ENCODE measurements at places on chromosomes 5 and 9.

DNA sequence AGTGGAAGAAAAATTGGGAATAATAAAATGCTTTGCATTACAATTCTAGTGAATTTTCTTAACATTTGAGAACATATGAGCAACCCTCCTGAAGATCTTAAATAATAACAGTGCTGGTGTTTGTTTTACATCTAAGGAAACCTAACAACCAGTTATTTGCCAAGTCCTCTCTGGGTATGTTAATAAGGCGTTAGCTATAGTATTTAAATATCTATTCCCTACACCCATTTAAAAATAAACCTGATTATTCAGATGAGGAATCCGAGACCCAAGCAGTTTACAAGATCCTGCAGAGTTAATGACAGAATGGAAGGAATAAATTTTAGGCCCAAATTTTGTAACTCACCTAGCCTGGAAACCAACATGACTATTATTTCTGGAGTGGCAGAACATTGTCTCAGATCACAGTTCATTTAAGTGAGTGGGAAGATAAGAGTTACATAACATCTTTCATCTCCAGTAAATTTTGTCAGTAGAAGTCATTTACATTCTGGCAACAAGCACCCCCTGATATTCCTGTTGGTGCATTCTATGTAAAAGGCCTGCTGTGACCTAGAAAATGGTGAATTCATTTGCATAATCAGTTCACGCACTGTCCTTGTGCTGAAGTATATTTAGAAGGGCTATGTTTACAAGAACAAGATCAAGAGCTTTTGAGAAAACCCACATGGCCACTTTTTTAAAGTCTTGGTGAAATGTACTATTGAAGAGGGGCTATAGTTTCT, 148.2 kb downstream of the COX7C start:
- DNase-seq = no peak

DNA sequence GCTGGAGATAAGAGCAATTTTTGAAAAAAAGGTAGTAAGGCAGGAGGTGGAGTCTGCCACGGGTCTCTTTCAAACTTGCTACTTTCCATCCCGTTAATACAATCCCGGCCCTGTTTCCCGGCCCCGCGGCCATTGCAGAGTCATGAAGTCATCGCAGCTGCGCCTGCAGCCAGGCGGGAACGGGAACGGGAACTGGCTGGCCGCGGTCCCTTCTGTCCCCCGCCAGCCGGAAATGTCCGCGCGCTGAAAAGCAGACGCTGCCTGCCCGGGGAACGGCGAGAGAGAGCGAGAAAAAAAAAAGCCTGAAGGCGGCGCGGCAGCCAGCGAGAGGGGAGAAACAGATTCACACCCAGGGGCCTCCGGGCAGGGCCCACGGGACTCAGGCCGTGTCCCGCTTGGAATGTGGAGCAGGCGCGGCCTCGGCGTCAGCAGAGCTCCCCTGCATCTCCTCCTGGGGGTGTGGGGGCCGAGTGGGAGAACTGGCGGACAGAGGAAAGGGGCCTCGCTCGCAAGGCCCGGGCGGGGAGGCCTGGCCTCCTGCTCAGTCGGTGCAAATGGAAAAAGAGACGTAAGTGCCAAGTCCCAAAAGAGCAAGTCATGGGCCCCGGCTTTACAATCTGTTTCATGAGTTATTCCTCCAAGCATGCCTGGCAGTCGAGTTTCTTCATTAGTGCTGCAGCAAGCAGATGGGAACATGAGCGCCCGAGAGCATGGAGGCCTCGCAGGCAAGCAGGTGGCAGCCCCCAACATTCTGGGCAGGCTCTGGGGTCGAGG, 201.2 kb upstream of the GAS1 start:
- no peak for DNase-seq

DNA sequence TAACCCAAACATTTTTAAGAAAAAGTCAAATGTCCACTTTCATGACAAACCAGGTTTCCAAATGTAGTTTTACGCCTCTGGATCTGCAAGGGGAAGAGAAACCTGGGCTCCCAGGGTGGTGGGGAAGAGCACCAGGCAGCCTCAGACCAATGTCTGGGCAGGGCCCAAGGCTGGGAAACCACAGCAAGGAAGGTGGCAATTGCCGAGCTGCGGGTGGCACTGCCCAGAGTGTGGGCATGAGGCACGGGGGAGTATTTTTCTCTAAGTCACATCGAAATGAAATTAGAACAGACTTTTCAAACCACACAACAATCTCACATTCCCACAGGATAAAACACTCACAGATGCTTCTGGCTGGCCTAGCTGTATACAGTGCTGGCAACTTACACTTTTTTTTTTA, 32.6 kb upstream of the RASGEF1C start:
- no peak for DNase-seq

DNA sequence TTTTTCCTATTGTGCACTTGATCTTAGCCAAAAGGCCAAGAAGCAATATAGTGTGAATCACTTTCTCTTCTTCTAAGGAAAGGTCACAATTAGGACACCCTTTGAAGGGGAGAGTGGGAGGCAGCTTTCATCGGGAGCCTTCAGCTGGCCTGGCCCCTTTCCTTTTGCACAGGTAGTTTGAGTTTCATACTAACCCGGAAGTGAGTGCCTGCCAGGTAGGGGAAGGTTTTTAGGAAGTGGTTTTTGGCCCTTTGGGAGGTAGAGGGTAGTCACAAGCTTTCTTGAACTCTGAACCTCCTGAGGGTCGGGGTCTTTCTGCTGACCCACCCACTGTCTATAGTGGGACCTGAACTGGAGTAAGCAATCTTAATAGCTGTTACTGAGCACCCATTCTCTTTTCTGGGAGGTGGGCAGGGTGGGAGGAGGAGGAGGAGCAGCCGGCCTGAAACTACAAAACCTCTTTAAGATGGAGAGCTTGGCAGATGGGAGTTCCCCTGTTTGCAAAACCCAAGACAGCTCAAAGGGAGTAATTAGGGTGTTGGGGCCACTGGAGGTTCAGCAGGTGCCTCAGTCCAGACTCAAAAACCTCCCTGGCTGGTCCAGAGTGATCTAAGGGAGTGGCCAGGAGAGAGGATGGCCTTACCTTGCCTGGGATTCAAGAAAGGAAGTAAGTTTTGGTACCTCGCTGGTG, 6.0 kb downstream of the LARP1 start:
- no peak for DNase-seq

DNA sequence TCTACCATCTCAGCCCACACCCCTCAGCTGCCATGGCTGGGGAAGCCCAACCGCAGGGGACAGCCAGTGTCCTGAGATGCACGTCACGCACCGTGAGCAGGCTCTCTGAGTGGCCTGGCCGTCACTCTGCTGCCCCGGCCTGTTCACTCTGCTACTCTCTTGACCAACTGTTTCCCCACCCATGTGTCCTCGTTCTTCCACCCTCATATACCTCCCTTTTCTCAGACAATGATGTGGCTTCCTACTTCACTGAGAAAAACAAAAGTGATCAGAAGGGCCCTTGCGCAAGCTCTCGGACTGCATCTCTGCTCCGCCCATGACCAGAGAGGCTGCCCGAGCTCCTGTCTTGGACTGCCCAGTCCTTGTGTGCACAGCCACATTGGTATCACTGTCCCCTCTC, 47.6 kb downstream of the OTULIN start:
- DNase-seq = no peak

- no peak for DNase-seq
These were observed 196.5 kb downstream of the GADD45G start for GRCh38 chr9:89801341-89801740.

DNA sequence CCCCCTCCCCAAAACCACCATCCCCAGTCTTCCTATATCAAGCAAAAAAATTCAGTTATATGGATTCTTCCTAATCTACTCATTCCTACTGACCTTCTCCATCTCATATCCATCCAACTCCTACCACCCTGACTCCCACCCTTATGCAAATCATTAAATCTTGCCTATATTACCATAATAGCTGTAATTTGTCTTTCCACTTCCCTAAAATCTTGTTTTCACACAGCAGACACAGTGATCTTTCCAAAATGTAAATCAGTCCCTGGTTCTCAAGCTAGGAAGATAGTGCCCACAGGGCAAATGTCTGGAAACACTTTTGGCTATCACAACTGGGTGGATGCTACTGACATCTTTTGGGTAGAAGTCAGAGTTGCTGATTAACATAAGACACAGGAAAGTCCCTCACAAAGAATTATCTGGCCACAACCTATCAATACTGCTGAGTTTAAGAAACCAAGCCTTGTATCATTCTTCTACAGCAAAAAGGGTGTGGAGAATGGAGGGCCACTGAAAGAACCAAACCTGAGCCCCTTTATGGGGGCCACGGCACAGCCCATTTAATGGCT, 1.4 kb downstream of the SRA1 start:
- DNase-seq = no peak

- no peak for DNase-seq
These were observed 541.7 kb downstream of the SPOCK1 start for GRCh38 chr5:136957428-136957827.

DNA sequence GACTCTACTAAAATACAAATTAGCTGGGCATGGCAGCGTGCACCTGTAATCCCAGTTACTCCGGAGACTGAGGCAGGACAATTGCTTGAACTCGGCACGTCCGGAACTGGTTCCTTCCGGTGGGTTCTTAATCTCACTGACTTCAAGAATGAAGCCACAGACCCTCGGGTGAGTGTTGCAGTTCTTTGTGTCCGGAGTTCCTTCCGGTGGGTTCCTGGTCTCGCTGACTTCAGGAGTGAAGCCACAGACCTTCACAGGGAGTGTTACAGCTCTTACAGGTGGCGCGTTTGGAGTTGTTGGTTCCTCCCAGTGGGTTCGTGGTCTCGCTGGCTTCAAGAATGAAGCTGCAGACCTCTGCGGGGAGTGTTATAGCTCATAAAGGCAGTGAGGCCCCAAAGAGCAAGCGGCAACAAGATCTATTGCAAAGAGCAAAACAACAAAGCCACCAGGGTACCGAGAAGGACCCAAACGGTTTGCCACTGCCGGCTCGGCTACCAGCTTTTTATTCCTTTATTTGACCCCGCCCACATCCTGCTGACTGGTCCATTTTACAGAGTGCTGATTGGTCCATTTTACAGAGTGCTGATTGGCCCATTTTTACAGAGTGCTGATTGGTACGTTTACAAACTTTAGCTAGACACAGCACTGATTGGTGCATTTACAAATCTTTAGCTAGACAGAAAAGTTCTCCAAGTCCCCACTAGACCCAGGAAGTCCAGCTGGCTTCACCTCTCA, 28.6 kb upstream of the SLC6A19 start:
- no peak for DNase-seq

DNA sequence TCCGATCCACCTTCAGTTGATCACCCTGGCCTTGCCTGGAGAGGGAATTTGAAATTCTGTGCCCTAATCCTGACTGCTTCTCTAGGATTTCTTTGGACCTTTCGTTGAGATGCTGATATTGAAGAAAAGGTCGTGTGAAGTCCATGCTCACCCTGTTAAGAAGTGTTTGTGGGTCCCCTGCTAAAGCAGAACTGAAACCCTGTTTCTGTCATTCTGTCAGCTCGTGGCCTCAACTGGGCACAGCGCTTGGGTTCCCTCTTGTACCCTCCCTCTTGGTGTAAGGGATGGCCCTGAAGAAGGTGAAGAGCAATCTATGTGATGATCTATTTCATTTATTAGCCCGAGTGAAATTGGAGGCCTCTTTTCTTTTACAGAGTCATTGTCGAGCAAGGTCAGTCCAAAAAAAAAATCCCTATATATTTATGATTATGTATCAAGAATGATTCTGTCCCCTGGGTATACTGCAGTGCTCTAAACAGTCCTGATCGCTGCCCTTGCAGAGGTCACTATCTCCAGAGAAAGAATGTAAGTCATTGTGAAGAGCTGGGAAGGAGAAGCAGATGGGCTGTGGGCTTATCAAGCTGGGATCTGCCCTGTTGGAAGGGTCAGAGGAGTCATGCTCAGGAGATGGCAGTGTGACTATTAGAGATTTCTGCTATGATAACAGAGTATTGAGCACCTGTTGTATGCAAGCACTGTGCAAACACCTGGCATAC, 56.1 kb downstream of the WWC1 start:
- DNase-seq = no peak

DNA sequence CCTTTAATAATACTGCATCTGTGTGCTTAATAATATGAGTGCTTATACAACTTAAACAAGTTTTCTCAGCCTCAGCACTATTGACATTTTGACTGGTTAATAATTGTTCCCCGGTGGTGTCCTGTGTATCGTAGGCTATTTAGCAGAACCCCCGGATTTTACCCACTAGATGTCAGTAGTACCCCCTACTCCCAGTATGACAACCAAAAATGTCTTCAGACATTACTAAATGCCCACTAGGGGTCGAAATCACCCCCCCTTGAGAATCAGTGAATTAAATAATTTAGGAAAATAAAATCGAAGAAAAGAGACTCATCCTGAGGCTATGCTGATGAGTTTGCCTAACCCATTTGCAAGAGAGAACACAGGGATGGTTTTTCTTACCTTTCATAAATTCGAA, 166.3 kb downstream of the ATP10B start:
- DNase-seq = no peak

DNA sequence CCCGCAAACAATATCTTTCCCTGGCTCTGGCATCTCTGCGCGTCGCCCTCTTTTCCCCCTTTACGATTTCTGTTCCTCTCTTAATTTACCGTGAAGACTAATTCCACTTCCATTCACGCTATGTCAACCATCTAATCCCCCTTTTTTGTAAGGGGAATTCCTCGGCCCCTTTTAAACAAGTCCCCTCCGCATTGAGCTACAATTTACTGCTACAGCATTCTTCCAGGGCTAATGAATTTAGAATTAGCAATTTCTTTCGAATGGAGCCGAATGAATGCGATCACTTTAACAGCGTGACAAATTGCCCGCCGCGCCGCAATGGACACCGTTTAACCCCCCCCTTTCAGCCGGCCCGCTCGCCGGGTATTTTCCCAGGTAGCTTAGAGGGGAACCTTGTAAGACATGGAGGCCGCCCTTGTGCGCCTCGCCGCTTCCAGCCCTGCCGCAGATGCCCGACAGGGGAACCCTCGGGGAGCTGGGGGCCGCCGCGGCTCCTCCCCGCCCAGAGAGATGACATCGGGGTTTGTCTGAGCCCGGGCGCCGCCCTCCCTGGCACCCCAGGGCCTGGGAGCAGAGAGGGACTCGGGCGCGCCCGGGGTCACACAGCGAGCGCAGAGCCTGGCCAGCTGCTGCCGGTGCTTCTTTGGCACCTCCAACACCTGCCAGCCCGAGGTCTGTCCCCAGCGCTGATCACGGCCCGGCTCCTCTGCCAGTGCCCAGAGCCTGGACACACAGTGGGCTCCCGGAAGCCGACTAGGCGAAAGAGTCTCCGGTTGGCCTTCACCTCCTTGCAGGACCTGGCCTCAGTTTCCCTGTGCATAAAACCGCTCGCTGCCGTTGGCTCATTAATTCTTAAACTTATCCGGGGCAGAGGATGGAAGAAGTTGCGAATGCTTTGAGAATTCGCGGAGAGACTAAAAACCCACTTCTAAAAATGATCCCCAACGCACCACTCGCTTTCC, 1.3 kb downstream of the PRDM12 start:
- DNase-seq = no peak

GRCh38 chr9:74729136-74729695, 158.5 kb downstream of the TRPM6 start:
- DNase-seq = no peak

DNA sequence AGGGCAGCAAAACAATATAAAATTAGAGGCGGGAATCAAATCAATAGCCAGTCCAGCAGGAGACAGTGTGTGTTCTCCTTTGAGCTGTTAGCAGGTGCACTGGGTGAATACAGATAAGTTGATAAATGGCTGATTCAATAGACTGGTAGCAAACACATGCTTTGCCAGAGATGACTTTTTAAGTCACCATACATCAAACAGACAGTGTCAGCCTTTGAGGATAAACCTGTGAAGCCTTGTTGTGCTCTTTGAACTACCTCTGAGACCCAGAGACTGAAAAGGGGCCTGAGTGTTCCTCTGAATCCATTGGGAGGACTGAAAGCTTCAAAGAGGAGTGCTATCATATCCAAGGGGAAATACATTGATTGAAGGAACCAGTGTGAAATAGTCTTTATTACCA, 301.9 kb downstream of the RASEF start:
- no peak for DNase-seq

Data from activated CD8-positive, alpha-beta memory T cell treated with anti-CD3 and anti-CD28 coated beads for 1 hour (primary cell).